ENCODE measurements at places on chromosomes 4 and X.

DNA sequence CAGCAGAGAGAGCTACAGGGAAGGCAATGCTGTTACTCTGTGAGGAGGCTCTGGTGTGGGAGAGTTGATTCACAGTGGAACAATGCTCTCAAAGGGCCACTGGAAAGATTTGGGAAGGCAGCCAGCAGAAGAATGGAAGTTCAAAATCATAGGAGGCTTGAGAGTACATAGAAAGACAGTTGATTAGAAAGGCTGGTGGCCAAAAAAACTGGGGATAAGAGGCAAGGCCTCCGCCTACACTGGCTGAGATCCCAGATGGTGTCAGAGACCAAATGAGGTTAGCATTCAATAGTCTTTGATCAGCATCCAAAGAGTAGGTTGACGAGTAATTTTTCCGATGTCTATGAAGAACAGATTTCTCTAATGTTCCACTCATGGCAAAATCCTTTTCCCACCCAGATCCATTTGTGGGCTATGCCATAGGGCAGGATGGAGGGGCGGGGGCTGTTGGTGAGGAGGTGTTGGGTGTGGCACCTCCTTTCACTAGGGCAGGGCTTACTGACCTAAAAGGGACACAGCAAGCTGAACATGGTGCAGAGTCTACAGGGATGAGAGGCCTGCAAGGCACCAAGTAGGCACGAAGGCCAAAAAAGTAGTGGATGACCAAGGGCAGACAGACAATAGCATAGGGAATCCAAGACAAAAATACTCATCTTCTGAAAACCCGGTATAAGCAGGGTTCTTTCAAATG, 15.1 kb downstream of the TEC start:
- no peak for DNase-seq

DNA sequence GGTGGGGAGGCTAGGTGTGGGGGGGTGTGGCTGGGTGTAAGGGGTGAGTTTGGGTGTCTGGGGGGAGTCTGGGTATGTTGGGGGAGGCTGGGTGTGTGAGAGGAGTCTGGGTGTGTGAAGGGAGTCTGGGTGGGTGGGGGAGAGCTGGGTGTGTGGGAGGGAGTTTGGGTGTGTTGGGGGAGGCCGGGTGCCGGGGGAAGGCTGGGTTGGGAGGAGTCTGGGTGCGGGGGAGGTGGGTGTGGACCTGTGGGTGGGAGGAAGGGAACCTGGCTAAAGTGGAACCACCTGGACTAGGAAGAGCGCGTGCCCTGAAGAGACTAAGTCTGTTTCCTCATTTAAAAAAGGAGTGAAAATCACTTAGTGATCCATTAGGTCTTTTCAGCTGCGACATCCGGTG, 18.3 kb downstream of the SPON2 start:
- DNase-seq = no peak

DNA sequence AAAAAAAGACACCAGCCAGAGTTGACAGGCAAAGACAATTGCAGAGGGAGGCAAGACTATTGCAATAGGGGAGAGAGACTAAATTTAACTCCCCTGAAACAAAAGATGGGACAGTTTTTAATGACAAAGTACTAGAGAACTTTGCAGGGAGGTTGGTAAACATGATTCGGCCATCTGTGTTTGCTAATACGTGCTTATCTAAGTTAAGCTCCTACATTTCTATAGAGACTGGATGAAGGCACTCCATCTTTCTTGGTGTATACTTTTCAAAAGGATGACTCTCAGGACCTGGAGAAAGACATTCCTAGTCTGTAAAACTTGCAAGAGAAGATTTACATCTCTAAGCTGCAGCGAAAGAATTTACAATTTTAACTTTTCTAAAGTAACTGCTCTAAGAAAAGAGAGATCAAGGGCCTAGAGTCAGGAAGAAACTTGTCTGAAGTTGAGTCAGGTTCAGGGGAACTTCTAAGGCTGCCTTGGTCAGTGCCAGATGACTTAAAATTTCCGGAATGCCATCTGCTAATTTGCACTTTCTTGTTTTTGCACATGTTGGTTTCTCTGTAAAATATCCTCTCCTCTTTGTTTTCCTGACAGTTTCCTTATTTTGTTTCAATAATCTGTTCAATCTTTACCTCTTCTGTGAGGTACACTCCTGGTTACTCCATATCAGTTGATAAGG, 10.6 kb downstream of the ADAM29 start:
- DNase-seq = no peak

DNA sequence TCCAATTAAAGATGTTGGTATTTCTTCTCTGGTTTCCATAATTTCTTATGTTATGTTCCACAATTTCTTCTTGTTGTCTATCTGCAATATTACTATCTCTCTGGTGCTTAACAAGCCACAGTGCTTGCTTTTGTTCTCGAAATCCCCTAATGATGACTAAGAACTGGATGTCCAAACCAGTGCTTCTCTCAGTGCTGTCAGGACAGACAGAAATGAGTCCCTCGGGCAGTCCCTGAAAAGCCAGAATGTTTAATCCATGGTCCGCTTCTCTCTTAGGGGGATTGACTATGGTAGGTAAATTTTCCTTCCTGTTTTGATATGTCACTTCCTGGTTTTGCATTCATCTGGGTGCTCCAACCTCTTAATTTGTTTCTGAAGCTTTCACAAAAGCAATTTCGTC, 321.6 kb upstream of the PCDH10 start:
- DNase-seq = no peak

GRCh38 chr4:161564230-161564834, 599.5 kb downstream of the FSTL5 start:
- DNase-seq = no peak

DNA sequence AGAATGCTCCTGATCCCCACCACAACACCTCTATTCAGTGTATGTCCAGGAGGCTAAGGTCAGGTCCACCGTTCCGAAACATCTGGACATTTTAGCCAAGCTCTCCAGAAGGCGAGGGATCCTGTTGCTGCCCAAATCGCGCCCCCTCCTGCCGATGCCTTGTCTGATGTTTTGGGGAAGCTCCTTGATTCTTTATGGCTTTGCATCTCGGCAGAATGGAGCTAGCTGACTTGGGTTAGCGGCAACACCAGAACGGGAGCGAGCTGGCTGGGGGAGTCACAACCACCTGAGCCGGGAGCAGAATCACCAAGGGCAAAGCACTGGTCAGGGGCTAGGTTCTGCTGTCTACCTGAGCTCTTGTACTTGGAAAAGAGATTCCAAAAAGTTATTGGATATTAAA, 6.6 kb upstream of the POU3F4 start:
- DNase-seq = no peak

DNA sequence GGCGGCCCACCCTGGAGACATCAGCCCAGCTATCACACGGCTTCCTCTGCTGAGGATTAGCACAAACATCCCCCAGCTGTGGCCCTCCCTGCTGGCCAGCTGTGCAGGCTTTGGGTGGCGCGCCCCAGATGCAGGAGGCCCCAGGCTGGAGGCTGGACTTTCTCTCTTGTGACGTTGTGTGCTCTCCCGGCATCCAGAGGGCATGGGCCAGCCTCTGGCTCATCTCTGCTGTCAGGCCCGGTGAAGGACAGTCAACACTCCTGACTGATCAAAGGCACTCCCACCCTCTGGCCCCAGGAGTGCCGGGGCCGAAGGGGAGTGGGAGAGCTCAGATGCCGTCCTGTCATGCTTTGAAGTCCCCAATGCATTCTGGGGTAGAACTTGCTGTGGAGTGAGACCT, 29.9 kb upstream of the PJA1 start:
- DNase-seq = no peak

- DNase-seq = no peak
Observed at GRCh38 chrX:40719218-40719617, 16.1 kb downstream of the MED14 start.

DNA sequence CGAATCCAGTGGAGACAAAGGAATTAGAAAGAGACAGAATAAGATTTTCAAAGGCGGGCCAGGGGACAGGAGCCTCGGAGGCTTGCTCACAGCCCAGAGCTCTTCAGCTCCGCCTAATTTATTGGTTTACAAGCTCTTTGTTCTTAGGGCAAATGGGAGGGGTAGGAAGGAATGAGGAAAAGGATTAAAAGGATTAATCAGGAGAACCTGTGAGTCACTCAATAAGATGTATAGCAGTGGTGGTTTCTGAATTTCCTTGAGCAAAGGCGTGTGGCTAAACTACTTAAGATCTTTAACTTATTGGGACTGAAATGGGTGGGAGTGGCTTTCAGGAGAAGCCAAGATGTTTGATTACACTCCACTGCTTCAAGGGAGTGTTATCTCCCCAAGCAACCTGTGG, 456.0 kb upstream of the SPANXN1 start:
- no peak for DNase-seq

DNA sequence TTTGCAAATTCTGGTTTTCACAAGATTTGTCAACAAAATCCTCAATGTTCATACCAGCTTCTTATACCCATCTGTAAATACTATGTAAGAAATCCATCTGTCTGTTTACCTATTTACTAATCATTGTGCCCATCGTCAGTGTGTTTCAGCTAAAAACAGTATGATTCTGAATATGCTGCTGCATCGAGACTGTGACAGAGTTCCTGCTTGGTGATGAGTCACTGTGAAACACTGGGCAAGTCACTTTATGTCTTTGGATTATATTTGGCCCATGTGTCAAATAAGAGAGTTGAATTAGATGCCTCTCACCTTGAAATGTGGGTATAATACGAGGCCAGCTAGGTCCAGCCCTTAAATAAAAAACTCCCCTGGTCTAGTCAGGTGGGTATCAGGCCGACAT, 79.3 kb downstream of the CBLL2 start:
- DNase-seq = no peak

DNA sequence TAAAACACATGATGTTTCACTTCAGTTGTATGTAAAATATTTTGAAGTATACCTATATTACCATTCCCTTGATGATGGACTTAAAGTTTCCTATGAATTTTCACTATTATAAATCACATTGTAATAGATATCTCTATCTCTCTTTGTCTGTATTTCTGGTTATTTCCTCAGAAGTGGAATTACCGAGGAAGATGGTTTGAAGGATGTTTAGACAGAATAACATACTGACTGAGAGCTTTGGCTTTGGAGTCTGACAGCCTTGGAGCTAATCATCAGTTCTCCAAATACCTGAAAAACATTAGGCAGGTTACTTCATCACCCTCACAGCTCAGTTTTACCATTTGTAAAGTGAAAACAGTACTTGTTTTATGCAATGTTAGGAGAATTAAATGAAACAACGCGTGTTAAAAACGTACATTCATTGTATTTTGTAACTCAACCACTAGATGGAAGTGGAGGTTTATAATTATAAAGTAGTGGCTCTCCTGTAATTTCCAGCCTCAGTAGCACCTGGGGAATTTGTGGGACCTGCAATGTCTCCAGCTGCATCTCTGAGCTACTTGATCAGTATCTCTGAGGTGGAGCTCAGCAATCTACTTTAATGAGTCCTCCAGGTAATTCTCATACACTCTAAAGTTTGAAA, 14.3 kb downstream of the JCHAIN start:
- DNase-seq = no peak

DNA sequence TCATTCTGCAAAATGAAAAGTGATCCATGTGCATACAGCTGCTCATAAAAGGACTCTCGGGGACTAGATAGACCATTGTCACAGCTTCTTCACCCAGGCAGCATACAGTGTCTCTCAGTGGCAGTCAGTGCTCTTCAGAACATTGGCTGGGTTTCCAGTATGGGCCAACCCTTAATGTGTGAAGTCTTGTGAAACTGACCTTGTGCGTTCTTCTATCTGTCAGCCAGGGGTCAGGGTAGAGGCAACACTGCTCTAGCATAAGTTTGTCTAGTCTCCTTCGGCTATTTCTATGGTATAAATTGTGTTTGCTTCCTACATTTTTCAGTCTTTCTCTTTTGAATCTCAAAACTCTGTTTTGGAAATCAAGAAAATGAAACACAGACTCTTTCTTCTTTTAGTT, 37.0 kb upstream of the SMIM31 start:
- no peak for DNase-seq

- DNase-seq = no peak
Observed at GRCh38 chr4:23084559-23085248, 392.0 kb downstream of the GBA3 start.

- DNase-seq = no peak
Observed at GRCh38 chr4:139847602-139848001, 182.0 kb downstream of the MGST2 start.

DNA sequence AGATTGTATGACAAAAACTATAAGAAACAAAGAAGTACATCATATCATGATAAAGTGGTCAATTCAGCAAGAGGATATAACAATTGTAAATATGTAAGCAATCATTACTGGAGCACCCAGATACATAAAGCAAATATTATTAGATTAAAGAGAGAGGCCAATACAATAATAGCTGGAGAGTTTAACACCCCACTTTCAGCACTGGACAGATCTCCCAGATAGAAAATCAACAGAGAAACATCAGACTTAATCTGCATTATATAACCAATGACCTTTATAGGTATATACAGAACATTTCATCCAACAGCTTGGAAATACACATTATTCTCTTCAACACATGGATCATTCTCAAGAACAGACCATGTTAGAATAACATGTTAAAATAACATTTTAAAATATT, 128.4 kb downstream of the SPOCK3 start:
- no peak for DNase-seq

GRCh38 chrX:138718941-138719340, 7.4 kb upstream of the FGF13 start:
- DNase-seq = no peak

GRCh38 chr4:133000012-133000411, 149.1 kb upstream of the PCDH10 start:
- no peak for DNase-seq

- DNase-seq = no peak
Observed at GRCh38 chr4:10643600-10644425, 40.8 kb downstream of the CLNK start.

GRCh38 chr4:4392501-4393183, 5.7 kb downstream of the NSG1 start:
- DNase-seq = no peak

DNA sequence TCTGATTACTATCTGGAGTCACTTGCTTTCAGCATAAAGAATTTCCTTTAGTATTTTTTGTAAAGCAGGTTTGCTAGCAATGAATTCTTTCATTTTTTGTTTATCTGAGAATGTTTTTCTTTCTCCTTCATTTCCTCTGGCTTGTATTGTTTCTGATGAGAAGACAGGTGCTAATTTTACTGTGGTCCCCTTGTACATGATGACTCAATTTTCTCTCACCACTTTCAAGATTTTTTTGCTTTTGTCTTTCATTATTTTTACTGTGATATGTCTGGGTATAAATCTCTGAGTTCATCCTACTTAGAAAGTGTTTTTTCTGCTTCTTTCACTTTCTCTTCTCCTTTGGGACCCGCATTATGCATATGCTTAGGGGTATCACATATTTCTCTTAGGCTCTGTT, 62.6 kb downstream of the PKD2 start:
- no peak for DNase-seq

DNA sequence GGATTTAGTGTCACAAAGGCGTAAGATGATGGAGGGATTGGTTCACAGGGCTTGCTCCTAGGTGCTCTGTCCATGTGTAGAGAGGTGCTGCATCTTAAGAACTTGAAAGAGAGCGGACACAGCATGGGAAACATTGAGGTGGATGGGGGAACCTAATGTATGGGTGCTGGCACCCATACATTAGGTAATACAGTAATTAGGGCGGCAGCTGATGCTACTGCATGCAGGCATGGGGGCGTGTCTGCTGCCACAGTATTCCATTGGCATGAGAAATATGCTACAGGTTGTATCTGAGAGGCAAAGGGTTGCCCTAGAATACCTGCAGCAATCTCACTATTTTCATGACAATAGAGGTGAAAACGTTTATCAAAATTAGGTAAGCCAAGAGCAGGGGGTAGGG, 45.8 kb upstream of the UXT start:
- no peak for DNase-seq
